ENCODE measurements at places on chromosomes 11 and 22.

- no peak for DNase-seq
These were observed 134.3 kb downstream of the BUD13 start for GRCh38 chr11:116638463-116638862.

- no peak for DNase-seq
These were observed 603.0 kb upstream of the CADM1 start for GRCh38 chr11:116107229-116107628.

- DNase-seq: no peak
These were observed 187.8 kb downstream of the MIAT start for GRCh38 chr22:26845021-26845743.

GRCh38 chr11:34748036-34748435 is 127.1 kb downstream of the EHF start:
- DNase-seq: no peak

DNA sequence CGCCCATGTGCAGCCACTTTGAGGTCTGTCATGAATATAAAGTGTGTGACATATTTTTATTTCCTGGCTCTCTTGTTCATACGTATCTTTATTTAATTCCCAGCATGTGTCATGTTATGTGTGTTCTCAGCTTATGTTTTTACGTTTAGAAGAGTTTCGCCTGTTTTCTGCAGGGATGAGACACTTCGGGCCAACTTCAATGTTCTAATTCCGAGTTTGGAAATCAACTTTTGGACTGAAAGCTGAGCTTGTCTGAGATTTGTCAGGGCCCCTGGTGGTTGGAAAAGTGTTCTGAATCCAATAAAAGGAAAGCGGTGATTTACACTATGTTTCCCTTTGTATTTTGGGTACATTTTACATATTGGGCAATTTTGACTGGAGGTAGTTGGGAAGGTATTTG is 810.7 kb downstream of the TBC1D22A start:
- no peak for DNase-seq

DNA sequence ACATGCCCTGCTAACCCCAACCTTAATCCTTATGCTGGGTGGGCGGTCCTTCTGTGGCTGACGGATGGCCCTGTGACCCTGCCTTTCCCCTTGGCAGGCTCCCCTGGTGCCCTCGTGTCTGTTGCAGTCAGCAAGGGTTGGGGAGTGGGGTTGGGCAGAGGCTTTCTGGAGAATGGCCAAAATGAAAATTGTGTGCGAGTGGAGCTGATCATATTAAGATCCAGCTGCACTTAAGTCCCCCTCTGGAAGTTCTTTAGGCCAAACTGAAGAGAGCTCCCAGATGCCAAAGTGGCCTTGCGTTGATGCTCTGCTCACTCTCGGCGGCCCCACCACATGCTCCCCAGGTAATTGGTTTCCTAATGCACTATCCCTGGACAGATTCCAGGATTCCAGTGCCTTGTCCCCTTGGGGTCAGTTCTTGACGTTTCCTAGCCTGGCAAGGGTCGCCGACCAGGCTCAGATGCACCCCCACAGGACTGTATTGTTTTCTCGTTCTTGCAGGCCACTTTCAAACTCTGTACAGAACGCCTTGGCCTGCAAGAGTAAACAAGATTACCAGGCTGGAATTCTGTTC is 16.4 kb upstream of the C11orf96 start:
- DNase-seq: no peak

- no peak for DNase-seq
These were observed 5.7 kb upstream of the PLAAT3 start for GRCh38 chr11:63619967-63620366.

DNA sequence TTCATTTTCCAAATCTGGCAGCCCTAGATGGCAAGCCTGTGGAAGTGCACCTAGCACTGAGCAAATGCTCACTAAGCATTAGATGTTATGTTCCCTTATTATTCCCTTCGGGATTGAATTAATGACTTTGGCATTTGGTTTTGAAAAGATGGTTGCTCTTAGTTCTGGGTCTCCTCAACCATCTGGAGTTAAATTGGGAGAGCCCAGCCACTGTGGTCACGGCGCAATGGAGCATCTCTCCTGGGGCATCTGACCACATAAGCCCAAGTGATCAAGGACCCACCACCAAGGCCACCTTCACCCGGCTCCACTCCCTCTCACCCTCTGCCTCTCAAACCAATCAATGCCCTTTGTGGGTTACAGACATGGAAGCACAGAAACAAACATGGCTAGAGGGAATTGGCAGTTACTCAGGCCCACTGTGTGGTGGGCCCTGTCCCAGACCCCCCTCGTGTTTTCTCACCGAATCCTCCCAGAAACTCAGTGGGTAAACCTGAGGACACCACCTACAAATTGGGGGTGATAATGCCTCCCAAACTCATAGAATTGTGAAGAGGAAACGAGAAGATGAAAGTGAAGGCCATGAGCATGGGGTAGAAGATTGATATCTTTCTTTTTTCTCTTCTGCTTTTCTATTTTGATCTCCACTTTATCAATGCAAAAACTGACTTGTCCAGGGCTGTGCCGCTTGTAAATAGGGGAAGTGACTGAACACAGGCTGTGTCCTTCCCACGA is 52.2 kb downstream of the IRAG1 start:
- no peak for DNase-seq

GRCh38 chr11:134999590-134999989 is 587.5 kb upstream of the B3GAT1 start:
- DNase-seq: no peak

- no peak for DNase-seq
These were observed 56.4 kb downstream of the SMIM38 start for GRCh38 chr11:69211920-69212797.

DNA sequence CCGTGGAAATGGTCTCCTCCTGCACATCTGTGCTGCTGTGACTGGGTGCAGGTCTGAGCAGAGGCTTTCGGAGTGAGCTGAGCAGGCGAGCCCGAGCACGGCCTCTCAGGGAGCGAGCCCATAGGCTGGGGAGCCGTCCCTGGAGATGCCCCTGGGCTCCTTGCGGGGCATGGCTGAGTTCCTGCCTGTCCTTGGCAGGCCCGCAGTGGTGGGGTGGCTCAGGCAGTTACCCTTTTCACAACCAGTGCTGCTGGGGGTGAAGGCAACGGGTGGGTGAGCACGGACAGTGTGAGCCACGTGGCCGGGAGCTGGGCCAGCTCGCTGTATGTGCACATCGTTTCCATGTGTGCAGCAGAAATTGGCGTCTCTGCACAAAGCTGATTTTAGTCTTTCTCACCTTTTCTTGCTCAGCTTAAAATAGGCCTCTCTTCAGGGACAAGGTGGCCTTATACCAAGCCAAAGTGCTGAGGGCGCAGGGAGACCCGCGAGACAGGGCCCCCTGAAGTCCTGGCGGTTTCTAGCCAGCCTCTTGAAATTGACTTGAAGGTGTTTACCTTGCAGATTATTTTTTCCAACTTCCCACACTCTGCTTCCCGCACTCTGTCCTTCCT is at the start of gene TP53AIP1:
Gene TP53AIP1, minus strand, starts transcription at position 55 of the 611 bp plus-strand sequence. CDS start 5,053 bp downstream, outside the sequence.
- no peak for DNase-seq

- no peak for DNase-seq
These were observed 18.9 kb downstream of the PRDM11 start for GRCh38 chr11:45165386-45165785.

DNA sequence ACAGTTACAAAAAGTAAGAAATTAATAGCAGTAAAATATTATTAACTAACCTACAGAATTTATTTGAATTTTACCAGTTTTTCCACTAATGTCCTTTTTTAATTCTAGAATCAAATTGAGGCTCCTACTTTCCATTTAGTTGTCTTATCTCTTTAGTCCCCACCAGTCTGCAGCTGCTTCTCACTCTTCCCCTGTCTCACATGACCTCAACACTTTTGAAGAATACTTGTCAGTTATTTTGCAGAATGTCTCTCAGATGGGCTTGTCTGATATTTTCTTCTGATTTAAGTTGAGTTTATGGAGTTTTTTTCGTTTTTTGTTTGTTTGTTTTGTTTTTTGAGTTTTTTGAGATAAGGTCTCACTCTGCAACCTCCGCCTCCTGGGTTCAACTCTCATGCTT is 74.3 kb upstream of the ADORA2A start:
- no peak for DNase-seq

- no peak for DNase-seq
These were observed 55.0 kb downstream of the ARHGAP42 start for GRCh38 chr11:100741866-100742625.

DNA sequence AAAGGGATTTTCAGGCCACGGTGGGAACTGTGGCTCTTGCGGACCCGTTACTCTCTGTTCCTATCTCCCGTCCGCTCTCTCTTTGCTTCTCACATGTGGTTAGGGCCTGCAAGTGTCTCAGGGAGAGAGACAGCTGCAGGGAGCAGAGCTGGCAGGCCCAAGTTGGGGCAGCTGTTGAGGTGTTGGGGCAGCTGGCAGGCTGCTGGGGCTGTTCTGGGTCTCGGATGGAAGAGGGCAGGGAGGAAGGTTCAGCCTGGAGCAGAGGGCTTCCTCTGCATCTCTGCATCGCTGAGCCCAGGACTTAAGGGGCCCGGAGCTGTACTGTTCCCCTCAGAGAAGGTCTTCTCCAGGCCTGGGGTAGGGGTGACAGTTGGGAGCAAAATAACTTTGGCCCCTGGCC is 2.6 kb upstream of the CNIH2 start:
- no peak for DNase-seq

GRCh38 chr22:45103756-45104155 is 60.0 kb upstream of the NUP50 start:
- DNase-seq: no peak

- no peak for DNase-seq
These were observed 162.9 kb upstream of the TTC12 start for GRCh38 chr11:113151521-113151920.

DNA sequence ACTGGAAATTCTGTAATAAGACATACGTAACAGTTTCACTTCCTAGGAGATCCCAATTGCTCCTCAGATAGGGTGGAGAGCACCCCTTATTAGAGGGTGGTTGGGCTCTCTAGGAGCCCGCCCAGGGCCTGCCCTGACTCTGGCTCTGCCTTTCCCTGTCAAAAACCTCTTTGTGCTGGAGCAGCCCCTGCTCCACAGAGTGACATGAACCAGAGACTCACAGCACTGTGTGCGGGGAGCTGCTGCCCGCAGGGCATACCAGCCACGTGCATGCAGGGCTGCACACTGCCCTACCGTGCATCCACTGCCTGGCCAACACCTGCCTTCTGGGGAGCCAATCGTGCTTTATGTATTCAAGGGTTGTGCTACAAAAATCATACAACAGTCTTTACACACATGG is 24.3 kb downstream of the KCNQ1OT1 start:
- no peak for DNase-seq

- DNase-seq: peak; percentile 40
These were observed 1.0 kb upstream of the SESN3 start for GRCh38 chr11:95231881-95232605.

DNA sequence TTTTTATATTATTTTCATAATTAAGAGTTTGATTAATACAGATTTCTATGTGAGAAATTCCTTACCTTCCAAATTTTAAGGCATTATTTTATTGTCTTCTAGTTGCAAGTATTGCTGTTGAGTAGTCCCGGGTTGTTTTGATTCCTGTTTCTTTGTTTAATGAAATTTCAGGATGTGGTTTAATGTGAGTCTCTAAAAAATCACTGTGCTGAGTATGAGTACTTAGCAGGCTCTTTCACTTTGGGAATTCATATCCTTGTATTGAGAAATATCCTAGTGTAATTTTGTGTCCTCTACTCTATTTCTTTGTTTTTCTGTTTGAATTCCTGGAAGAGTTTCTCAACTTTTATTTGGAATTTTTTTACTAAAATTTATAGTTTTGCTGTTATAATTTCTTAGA is 113.2 kb downstream of the TMEM135 start:
- no peak for DNase-seq

DNA sequence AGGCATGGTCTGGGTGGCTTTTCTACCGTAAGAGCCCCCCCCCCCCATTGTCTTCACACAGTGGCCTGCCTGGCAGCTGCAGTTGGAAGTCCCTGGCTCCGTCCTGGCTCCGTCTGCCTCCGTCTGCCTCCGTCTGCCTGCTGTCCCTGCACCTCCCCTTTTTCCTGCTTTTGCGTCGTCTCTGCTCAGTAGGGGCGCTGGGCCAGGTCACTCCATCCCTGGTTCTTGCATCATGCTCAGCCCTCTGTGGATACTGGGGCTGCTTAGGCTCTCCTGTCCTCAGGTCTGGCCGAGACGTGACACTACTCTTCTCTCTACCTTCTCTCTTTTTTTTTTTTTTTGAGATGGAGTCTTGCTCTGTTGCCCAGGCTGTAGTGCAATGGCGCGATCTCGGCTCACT is 27.8 kb downstream of the AP2A2 start:
- DNase-seq: no peak

DNA sequence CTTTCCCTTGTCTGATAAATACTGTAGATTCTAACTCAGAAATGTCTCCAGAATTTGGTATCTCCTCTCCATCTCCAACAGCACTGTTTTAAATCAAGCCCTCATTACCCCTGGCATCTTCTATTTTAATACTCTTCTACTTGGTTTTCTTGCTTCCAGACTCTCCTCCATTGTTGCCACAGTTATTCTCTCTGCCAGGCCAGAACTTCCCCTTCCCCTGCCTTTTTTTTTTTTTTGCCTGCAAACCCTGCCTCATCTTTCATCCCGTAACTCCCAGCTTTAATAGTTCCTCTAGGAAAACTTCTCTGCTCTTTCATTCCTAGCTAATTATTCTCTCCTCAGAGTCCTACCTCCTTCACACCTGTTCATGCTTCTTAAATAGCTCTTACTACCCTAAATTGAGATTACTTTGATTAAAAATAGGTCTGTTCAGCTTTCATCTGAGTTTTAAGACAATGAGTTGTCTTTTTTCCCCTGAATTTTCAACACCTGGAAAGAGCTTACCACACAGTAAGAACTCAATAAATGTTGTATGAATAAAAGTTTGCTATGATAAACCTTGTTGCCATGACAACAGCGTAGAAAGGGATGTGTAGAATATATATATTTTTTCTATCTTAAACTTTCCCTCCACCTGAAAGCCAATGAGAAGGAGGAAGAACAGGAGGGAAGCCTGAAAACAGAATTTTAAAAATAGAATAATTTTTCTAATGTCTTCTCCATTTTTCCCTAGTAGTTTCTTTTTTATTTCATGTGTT is 3.6 kb downstream of the IL18 start:
- DNase-seq: no peak

- no peak for DNase-seq
These were observed 153.8 kb downstream of the CACNA1I start for GRCh38 chr22:39724390-39724789.

DNA sequence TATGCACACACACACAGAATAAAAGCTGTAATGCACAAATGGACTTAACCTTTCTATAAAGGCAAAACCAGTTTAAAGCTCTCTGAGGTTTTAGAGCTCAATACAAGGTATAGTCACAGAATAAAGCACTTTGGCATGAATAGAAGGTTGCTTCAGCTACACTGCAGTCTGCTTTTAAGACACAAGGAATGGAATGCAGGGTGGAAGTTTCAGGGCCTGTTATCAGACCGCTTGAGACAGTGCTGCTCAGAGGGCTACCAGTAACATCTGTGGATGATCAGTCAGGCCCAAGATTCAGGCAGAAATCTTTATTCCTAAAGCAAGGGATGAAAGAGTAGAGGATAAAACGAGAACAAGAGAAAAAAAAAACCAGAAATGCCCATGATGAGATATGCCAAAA is 46.7 kb downstream of the CD44 start:
- DNase-seq: no peak

All from stimulated activated CD4-positive, alpha-beta T cell treated with anti-CD3 and anti-CD28 coated beads, Interleukin-15, amount 100 ng/mL, for 1 hour (primary cell).